NCI-H1092 (cell line): ENCODE measurements at places on chromosomes 13 and 19.

DNA sequence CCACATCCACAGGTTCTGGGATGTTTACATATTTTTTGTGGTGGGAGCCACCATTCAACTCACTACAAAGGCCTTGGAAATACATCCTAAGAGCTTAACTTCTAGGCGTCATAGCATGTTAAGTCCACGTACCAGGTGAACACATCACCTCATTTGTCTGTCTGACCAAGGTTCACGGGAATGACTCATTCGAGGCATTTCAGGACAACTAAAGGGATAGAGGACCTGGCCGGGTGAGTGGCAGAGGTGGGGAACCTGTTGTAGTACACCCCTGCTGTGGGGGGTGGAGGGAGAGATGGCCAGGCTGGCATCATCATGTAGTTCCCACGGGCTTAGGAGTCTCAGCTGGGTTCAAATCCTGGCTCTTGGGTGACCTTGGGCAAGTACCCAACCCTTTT, 51.5 kb downstream of the BICRA start:
- DNase-seq: no peak

- no peak for DNase-seq
Measured at GRCh38 chr13:50587645-50588373, 255.7 kb downstream of the DLEU7 start.

GRCh38 chr19:58401840-58402421, 6.5 kb downstream of the RNF225 start:
- no peak for DNase-seq

DNA sequence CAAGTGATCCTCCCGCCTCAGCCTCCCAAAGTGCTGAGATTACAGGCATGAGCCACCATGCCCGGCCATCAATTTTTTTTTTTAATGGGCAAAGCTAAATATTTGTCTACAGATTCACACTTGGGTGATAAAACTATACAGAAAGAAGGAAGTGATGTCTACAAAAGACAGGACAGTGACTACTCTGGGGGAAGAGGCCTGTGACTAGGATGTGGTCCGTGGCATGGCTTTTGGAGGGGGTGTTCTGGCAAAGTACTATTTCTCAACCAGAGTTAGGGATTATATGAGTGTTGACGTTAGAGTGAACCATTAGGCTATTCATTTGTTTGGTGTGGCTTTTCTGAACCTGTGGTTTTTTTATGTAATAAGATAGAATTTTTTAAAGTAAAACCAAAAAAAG, 42.7 kb downstream of the INSR start:
- no peak for DNase-seq

DNA sequence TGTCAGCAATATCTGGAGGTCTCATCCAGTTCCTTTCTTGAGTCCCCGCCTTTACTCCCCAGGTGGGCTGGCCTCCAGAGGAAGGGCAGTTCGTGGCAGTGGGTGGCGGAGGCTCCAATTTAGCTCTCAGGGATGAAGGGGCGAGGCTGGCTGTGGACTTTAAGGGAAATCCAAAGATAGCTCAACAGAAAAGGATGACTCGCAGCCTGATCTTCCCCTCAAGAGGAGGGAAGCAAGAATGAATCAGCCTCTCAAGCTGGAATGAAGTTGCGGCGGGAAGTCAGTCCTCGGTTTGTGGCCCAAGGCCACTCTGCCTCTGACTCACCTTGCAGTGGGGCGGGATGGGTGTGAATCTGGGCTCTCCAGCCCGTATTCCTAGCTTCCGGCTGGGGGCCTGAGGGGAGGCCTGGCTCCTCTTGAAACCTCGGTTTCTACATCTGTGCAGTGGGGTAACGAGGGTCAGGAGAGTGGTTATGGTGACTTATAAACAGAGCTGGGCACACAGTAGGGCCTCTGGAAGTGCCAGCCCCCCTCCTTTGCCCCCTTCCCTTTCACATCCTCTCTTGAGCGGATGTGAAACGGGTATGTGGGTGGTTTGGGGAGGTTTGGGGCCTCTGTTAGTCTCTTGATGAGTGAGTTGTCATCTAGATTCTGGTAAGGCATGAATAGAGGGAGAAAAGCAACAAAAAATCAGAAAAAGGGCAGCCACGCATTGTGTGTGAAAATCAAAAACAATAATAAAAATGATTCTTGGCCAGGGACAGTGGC, 10.5 kb upstream of the SMG9 start:
- no peak for DNase-seq

DNA sequence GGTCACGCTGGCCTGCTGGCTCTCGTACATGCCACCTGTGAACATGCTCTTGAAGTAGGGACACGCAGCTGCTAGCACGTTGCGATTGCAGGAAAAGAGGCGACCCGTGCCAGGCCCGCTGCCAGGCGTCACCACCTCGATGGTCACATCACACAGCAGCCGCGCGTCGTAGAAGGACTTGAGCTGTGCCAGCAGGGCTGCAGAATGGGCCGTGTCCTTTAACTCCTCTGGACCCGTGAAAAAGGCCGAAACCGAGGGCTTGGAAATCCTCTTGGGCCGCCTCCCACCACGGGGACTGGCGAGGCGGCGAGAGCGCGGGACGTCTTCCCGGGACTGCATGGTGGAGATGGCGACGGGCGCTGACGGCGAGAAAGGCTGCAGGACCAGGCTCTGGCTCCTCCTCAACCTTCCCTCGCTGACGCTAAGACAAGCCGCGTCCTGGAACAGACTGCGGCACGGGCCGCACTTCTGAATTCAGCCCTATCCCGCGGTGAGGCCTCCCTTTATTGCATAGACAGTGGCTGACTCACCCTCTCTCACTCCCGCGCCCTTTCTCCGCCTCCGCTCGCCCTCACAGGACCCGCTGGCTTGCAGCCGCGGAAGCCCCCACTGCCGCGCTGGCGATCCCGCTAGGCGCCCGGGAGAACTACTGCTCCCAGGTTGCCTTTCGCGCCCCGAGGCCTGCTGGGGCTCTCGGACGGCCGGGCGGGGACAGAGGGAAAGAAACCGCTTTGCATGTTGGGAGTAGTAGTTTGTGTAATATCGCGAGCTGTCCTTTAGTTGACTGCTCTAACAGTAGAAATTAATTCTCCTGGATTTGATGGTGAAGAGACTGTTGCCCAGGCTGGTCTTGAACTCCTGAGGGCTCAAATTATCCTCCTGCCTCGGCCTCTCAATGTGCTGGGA, at the start of gene KBTBD7:
Gene KBTBD7, minus strand, starts transcription at position 651 of the 906 bp plus-strand sequence. Its CDS starts 312 bp downstream, at position 339.
- peak; percentile 82 for DNase-seq

- DNase-seq: peak; percentile 82
Measured at GRCh38 chr13:71242201-71242600, 624.8 kb downstream of the DACH1 start.

GRCh38 chr19:8682931-8683330, 15.7 kb downstream of the ACTL9 start:
- DNase-seq: no peak

DNA sequence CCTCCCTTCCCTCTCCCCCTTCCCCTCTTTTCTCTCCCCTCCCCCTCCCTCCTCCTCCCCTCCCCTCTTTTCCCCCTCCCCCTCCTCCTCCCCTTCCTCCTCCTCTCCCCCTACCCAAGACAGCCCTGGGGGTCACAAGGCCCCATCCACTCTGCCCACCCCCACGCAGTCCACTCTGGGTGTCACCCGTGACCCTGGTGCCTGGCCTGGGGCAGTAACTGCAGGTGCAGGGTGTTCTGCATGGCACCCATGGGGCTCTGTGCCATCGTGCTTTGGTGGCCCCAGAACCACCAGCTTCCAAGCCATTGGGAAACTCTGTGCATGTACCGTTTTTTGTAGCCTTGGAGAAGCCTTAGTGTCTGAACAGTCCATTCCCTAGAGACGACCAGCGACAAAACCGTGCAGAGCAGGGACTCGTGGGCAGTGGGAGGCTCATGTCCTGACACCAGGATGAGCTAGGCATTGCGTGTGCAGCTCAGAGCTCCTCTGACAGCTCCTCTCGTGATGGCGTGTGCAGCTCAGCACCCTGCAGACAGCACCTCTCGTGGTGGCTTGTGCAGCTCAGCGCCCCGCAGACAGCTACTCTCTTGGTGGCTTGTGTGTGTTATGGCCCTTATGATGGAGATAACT, 43.7 kb upstream of the F7 start:
- DNase-seq: no peak

DNA sequence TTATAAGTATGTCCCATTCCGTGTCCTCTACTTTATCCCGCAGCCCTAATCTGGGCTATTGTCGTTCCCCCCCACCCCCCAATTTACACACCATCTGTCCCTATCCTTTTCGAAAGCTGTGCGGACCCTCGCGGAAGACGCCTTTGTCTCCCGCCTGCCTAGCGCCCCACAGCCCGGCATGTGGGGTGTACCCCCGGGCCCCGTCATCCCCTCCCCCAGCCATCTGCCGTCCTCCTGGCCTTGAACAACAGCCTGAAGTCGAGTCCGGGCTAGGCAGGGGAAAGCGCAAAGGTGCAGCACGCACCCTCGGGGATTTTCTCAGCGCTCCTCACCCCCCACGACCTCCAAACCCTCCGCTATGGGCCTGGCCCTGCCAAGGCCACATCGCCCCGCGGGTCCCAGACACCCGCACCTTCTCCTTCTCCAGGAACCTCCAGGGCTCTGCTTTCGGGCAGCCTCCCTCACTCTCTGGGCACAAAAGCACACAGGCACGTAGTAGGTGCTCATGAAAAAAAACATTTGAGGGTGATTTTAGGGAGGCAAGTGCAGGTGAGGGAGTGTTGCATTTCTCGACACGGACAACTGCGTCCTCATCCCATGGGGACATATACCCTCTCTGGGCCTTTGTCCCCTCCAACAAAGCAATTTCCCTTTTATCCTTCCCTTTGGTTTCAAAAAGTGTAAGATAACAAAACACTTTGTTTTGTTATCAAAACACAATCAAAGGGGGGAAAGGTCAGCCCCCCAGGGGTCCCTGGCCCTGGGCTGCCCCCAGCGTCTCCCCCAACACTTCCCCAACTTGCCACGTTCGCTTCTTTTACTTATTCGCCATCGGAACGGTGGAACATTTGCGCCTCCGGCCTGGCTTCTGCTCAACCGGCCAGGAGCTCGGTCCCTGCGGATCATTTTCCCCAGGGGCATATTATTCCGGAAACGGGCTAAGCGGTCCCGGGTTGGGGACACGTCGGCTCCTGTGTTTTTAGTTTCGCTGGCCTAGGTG, 16.4 kb downstream of the CCDC124 start:
- peak; percentile 52 for DNase-seq

- peak; percentile 70 for DNase-seq
Measured at GRCh38 chr13:29892151-29892550, 41.7 kb upstream of the UBL3 start.

DNA sequence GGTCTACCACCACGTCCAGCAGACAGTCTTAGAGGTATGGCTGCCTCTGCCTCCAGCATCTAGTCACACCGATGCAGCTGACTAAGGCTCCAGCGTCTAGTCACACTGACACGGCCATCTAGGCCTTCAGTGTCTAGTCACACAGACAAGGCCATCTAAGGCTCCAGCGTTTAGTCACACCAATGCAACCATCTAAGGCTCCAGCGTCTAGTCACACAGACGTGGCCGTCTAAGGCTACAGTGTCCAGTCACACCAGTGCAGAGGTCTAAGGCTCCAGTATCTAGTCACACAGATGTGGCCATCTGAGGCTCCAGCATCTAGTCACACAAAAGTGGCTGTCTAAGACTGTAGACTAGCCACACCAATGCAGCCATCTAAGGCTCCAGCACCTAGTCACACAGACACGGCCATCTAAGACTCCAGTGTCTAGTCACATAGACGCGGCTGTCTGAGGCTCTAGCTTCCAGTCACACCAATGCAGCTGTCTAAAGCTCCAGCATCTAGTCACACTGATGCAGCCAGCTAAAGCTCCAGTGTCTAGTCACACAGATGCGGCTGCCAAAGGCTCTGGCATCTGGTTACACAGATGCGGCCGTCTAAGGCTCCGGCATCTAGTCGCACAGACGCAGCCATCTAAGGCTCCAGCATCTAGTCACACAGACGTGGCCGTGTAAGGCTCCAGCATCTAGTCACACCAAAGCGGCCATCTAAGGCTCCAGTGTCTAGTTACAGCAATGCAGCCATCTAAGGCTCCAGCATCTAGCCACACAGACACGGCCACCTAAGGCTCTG, 55.1 kb downstream of the KLF2 start:
- no peak for DNase-seq

GRCh38 chr19:35080613-35081170, 34.9 kb upstream of the FXYD3 start:
- no peak for DNase-seq

DNA sequence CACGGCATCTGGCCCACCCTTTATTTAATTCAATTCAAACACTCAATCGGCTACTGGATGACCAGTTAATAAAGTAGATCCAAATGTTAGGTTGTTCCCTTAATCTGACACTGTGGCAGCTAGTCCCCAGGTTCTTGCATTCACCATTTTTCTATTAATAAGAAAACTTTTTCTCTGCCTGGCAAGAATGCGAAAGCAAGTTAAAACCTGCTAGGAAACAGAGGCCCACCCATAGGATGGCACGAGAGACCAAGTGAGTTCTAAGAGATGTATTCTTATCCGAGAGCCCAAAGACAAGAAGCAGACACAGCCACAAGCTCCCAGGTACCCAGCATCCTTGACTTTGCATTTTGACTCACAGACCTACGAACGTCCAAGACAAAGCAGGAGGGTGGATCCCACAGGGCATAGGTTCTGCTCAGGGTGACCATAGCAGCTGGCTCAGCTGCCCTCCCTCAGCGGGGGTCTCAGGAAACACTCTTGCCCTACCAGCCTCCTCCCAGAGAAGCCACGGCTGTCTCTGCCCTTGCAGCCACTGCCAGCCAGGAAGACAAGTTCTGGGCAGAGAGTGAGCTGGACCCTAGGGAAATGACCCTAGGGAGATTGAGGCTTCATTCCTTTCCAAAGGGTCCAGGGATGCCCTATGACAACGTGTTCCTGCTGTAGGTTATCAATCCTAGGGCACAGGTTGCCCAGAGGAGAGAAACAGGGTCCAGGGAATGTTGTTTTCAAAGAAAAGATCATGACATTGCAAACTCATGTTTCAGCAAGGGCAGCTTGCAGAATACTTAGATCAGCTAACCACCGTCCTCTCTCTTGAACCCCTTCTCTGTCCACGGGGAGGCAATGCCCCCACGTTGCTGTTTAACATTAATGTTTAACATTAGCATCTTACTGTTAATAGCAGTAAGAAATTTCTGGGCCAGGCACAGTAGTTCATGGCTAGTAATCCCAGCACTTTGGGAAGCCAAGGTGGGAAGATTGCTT, 147.2 kb upstream of the ZNF507 start:
- DNase-seq: no peak

DNA sequence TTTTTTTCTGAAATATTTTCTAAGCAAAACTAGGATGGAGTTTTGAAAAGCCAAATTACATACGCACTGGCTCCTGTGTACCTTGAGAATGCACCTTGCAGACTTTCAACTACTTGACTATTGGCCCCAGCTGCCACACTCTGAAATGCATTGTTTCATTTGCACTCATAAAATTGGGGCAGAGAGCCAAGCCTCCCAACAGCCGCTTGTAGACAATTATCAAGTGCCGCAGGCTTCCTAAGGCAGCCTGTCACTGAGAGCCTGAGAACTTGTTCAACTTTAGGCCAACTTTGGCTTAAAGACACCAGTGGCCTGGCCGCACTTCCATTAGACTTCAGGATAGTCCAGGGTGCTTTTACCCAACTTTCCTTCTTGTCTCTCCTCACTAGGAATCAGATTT, 115.7 kb upstream of the STARD13 start:
- peak; percentile 46 for DNase-seq
